Heart left ventricle (tissue), 16 donors: ENCODE measurements at places on chromosomes 13 and 19. TPM values are rescaled to one million over a fixed set of nuclear protein-coding genes. Genes with fewer than 3 reads are reported as not detected.

VSTM2B gene
- not detected for total RNA-seq

SIGLEC9 gene
- total RNA-seq: 2.4 TPM

- peaks cover 18% of the 10 kb centered on the region for H3K4me1 ChIP-seq
- no peak overlapping the region for H3K27ac ChIP-seq
- DNase-seq: no peak
- peaks cover 24% of the 10 kb centered on the region for H3K27me3 ChIP-seq
- H3K36me3 ChIP-seq: no peaks in the 10 kb centered on the region
- no peak overlapping the region for H3K4me3 ChIP-seq
These were observed 1.5 kb downstream of the MAST3 start for GRCh38 chr19:18098891-18099622.

- no peak for DNase-seq
- no peak overlapping the region for H3K4me3 ChIP-seq
- no peaks in the 10 kb centered on the region for H3K27me3 ChIP-seq
- H3K4me1 ChIP-seq: no peaks in the 10 kb centered on the region
- H3K27ac ChIP-seq: no peak overlapping the region
These were observed 624.1 kb upstream of the MIR17HG start for GRCh38 chr13:90723381-90723780.
